OCI-LY7 (cell line): ENCODE measurements at places on chromosomes 2 and 18. TPM values are rescaled to one million over a fixed set of nuclear protein-coding genes. Genes with fewer than 3 reads are reported as not detected.

GRCh38 chr2:204170411-204170810, 233.8 kb downstream of the ICOS start:
- DNase-seq: no peak

- DNase-seq: no peak
Observed at GRCh38 chr2:207729465-207729998, 18.1 kb downstream of the CCNYL1 start.

SKOR2 gene
- total RNA-seq: not detected in 2 replicates

LYG2 gene
- not detected in 2 replicates for total RNA-seq

CDH19 gene
- not detected in 2 replicates for total RNA-seq
